ENCODE measurements at places on chromosomes 7 and 10. TPM values are rescaled to one million over a fixed set of nuclear protein-coding genes. Genes with fewer than 3 reads are reported as not detected.

DNA sequence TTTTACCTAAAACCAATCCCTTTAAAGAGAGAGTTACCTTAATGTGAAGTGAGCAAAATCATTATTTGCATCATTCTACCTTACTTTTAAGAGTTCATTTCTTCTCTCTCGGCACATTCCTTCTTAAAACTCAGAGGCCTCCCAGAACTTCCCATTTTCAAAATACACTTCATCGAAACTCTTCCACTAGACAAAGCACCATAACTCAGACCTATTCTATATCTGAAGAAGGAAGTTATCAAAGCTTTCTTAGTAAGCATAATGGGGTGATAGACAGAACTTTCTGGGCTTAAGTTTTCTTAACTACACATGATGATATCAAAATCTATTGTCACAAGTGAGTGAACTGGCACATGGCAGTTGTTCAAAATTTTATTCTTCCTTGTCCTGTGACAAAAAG lies 24.6 kb upstream of the GNAT3 start:
- no peak overlapping the region for H3K4me3 ChIP-seq
- H3K36me3 ChIP-seq = no peaks in the 10 kb centered on the region
- no peaks in the 10 kb centered on the region for H3K4me1 ChIP-seq
- H3K27ac ChIP-seq = no peak overlapping the region
- no peak for DNase-seq

- H3K36me3 ChIP-seq = no peaks in the 10 kb centered on the region
- no peak overlapping the region for H3K4me3 ChIP-seq
- H3K27ac ChIP-seq = no peak overlapping the region
- no peaks in the 10 kb centered on the region for H3K4me1 ChIP-seq
- H3K27me3 ChIP-seq = no peaks in the 10 kb centered on the region
Observed at GRCh38 chr7:11328309-11328708, 354.6 kb downstream of the PHF14 start.

- DNase-seq = no peak
- H3K4me3 ChIP-seq = no peak overlapping the region
- no peaks in the 10 kb centered on the region for H3K27me3 ChIP-seq
Observed at GRCh38 chr10:4127518-4128315, 342.7 kb upstream of the KLF6 start.

DNA sequence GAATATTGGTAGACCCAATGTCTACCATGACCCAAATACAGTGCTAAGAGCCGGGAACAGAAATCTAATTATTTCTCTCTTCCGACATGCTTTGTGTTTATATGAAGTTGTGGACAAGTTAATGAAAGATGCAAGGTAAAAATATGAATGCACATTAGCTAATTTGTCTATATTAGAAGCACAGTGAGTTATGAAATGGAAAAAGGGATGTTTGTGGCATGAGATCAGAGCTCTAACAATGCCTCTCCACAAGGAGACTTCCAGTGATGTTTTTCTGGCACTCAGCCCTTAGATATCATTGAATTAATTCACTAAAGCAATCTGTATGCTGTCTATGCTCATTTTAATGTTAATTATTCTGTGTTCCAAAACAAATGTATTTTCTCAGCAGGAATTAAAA lies 897.2 kb downstream of the CNTNAP2 start:
- H3K27me3 ChIP-seq = no peaks in the 10 kb centered on the region
- no peaks in the 10 kb centered on the region for H3K4me1 ChIP-seq
- no peak overlapping the region for H3K4me3 ChIP-seq
- H3K36me3 ChIP-seq = no peaks in the 10 kb centered on the region
- no peak overlapping the region for H3K27ac ChIP-seq

DNA sequence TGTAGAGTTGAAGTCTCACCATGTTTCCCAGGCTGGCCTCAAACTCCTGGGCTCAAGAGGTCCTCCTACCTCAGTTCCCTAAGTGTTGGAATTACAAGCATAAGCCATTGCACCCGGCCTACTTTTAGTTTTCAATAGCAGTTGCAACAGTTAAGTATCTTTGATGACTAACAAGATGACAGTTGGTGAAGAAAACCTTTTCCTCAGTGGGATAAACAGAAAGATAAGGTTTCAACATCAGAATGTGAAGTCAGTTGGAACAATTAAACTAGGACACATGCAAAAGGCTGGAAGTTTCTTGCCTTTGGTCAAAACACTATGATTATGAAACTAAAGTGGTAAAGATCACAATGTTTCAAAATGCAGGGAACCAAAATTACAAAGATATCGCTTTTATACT lies 169.2 kb downstream of the ZNF438 start:
- no peaks in the 10 kb centered on the region for H3K36me3 ChIP-seq
- H3K4me3 ChIP-seq = no peak overlapping the region
- H3K27me3 ChIP-seq = no peaks in the 10 kb centered on the region
- DNase-seq = peak; percentile 76
- H3K4me1 ChIP-seq = no peaks in the 10 kb centered on the region

GRCh38 chr10:30247704-30248103 lies 101.4 kb downstream of the MTPAP start:
- no peaks in the 10 kb centered on the region for H3K27me3 ChIP-seq
- H3K36me3 ChIP-seq = no peaks in the 10 kb centered on the region
- no peak overlapping the region for H3K27ac ChIP-seq
- no peak overlapping the region for H3K4me3 ChIP-seq
- DNase-seq = no peak
- no peaks in the 10 kb centered on the region for H3K4me1 ChIP-seq

DNA sequence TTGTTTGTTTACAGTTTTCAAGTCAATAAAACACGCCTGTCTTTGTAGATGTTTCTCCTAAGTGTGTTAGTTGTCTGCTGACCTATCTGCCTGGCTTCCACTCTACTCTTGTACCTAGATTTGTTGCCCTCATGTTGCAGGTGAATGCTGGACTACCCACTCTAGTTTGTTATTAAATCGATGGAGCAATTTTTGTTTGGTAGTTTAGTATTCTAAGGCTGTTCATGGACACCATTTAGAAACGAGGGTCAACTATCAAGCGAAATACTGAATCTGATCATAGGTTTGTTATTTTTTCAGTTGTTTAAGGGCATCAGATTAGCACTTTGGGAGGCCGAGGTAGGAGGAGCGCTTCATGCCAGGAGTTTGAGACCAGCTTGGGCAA lies 29.1 kb upstream of the MKLN1 start:
- no peak overlapping the region for H3K4me3 ChIP-seq
- DNase-seq = no peak
- H3K4me1 ChIP-seq = no peaks in the 10 kb centered on the region
- H3K27ac ChIP-seq = no peak overlapping the region
- H3K36me3 ChIP-seq = no peaks in the 10 kb centered on the region

DNA sequence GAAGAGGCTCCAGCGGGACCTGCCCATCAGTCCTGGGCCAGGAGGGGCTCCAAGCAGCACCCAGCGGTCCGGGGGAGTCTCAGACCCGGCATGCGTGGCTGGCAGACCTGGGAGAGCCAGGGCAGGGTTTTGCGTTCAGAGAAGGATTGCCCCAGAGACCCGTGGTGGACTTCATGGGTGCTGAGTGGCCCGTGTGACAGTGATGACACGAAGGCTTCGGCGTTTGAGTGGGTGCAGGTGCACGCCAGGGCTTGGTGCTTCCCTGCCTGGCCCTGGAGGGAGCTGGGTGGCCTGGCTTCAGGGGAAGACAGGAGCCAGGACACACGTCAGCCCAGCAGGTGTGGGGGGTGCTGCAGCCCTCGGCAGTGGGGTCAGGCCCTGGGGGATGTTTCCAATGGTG lies 13.9 kb downstream of the ORAI2 start:
- no peak for DNase-seq
- no peak overlapping the region for H3K4me3 ChIP-seq
- peaks cover 19% of the 10 kb centered on the region for H3K4me1 ChIP-seq
- no peak overlapping the region for H3K27ac ChIP-seq

DNA sequence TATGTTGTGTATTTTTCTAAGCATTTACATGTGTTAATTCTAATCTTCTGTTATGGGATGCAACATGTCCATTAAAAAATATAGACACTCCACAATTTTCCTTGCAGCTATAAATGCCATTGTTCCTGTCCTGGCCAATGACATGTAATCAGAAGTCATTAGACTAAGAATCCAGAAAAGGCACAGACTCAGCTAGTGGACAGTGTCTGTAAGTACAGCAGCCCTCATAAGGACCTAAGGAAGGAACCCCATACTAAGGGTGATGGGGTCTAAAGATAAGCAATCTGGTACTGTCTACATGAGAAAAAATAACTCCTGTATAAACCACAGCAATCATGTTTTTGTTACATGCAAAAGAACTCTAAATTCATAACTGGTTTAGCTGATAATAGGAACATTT lies 115.9 kb downstream of the GPR85 start:
- no peak overlapping the region for H3K27ac ChIP-seq
- no peak overlapping the region for H3K4me3 ChIP-seq
- H3K4me1 ChIP-seq = no peaks in the 10 kb centered on the region
- DNase-seq = no peak
- H3K36me3 ChIP-seq = no peaks in the 10 kb centered on the region

GRCh38 chr7:128701062-128701785 lies 29.1 kb downstream of the GARIN1A start:
- H3K36me3 ChIP-seq = no peaks in the 10 kb centered on the region
- DNase-seq = no peak
- H3K4me1 ChIP-seq = no peaks in the 10 kb centered on the region
- no peak overlapping the region for H3K4me3 ChIP-seq

DNA sequence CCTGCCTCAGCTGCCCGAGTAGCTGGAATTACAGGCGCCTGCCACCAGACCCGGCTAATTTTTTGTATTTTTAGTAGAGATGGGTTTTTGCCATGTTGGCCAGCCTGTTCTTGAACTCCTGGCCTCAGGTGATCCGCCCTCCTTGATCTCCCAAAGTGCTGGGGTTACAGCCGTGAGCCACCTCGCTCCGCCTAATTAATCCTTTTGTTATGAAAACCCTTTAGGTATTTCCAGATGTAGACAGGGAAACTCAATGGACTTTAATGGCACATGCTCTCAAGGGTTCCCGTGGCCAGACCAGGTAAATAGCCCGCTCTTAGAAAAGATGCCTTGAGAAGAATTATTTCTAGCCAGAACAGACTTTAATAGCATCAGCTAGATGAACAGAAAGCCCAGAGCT lies 19.7 kb upstream of the EXOC4 start:
- peaks cover 2% of the 10 kb centered on the region for H3K4me1 ChIP-seq
- no peak for DNase-seq
- H3K27me3 ChIP-seq = no peaks in the 10 kb centered on the region
- no peak overlapping the region for H3K27ac ChIP-seq
- H3K36me3 ChIP-seq = no peaks in the 10 kb centered on the region
- no peak overlapping the region for H3K4me3 ChIP-seq

GRCh38 chr7:107579554-107579884 lies 527 bp upstream of the BCAP29 start:
- H3K4me3 ChIP-seq = peak overlapping the region; percentile 87
- H3K36me3 ChIP-seq = peaks cover under 1% of the 10 kb centered on the region
- DNase-seq = no peak
- H3K27me3 ChIP-seq = no peaks in the 10 kb centered on the region
- peak overlapping the region; percentile 88 for H3K27ac ChIP-seq

DNA sequence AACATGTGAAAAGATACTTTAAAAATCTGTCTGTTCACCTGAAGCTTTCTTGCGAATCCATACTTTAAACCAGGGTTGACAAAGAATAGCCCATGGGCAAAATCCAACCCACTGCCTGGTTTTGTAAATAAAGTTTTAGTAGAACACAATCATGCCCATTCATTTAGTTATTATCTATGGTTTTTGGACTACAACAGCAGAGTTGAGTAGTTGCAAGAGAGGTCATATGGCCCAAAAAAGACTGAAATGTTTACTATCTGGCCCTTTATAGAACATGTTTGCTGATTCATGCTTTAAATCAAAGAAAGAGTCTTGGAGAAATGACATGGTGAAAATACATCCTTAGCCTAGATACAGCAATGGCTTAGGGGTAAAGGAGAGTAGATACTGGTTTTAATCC lies 356.2 kb downstream of the RNLS start:
- no peaks in the 10 kb centered on the region for H3K4me1 ChIP-seq
- no peaks in the 10 kb centered on the region for H3K36me3 ChIP-seq
- H3K27ac ChIP-seq = no peak overlapping the region
- no peak overlapping the region for H3K4me3 ChIP-seq
- no peak for DNase-seq

GRCh38 chr7:128591705-128592104 lies 80.4 kb upstream of the GARIN1A start:
- H3K27me3 ChIP-seq = no peaks in the 10 kb centered on the region
- peaks cover 9% of the 10 kb centered on the region for H3K36me3 ChIP-seq
- no peak overlapping the region for H3K27ac ChIP-seq

GRCh38 chr7:123220396-123220795 lies 20.6 kb upstream of the SLC13A1 start:
- no peaks in the 10 kb centered on the region for H3K4me1 ChIP-seq
- no peak overlapping the region for H3K27ac ChIP-seq
- H3K4me3 ChIP-seq = no peak overlapping the region
- no peaks in the 10 kb centered on the region for H3K27me3 ChIP-seq

DNA sequence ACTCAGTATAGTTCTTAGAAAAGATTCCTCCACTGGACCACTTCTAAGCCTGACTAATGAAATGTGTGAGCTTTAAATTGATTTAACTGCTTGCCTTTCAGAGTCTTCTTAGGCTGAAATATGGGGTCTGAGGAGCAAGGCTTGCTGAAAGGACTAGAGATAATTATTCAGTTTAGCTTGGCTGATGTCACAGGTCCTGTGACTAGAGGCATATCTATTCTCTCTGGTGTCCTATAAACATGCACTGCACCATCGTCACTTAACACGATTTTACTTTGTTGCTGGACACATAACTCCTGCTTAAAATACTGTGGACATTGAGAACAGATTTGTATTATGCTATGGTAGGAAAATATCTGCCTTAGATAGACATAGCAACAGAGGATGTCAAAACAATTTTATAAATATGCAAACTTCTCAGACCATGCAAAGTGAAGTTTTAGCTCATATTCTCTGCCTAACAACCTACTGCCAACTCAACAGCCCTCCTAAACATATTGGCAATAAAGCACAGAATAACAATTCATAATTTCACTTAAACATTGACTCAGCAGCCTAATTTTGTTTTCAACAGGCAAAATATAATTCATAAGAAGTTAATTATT lies 80.2 kb downstream of the RNF133 start:
- H3K4me1 ChIP-seq = no peaks in the 10 kb centered on the region
- no peak for DNase-seq
- H3K27me3 ChIP-seq = no peaks in the 10 kb centered on the region
- H3K4me3 ChIP-seq = no peak overlapping the region
- H3K27ac ChIP-seq = no peak overlapping the region

- no peak overlapping the region for H3K4me3 ChIP-seq
- H3K4me1 ChIP-seq = peaks cover 7% of the 10 kb centered on the region
- no peak overlapping the region for H3K27ac ChIP-seq
- no peak for DNase-seq
- H3K36me3 ChIP-seq = no peaks in the 10 kb centered on the region
Observed at GRCh38 chr10:50627896-50628295, 4.1 kb upstream of the SGMS1 start.

- no peak for DNase-seq
- no peak overlapping the region for H3K27ac ChIP-seq
- no peaks in the 10 kb centered on the region for H3K4me1 ChIP-seq
- H3K27me3 ChIP-seq = peaks cover 2% of the 10 kb centered on the region
- no peaks in the 10 kb centered on the region for H3K36me3 ChIP-seq
Observed at GRCh38 chr7:98038731-98039130, 48.7 kb upstream of the OCM2 start.

The ADARB2 gene
- 0.18 TPM for total RNA-seq

The C10orf67 gene
- total RNA-seq = 0.46 TPM

The LIPK gene
- not detected for total RNA-seq

The ACTA2 gene
- 345 TPM for total RNA-seq

The OPN4 gene
- not detected for total RNA-seq

The ACTR3C gene
- 0.25 TPM for total RNA-seq

The ADRB1 gene
- total RNA-seq = 0.62 TPM

The GIMAP1 gene
- total RNA-seq = not detected

The SYNPO2L gene
- 1.2 TPM for total RNA-seq

The SPDYE2B gene
- total RNA-seq = not detected

The ST7 gene
- 39.3 TPM for total RNA-seq

The MMD2 gene
- not detected for total RNA-seq

The C10orf53 gene
- total RNA-seq = not detected

Measured in astrocyte (in vitro differentiated cells and primary cell).